ENCODE measurements at places on chromosomes 3 and 15.

DNA sequence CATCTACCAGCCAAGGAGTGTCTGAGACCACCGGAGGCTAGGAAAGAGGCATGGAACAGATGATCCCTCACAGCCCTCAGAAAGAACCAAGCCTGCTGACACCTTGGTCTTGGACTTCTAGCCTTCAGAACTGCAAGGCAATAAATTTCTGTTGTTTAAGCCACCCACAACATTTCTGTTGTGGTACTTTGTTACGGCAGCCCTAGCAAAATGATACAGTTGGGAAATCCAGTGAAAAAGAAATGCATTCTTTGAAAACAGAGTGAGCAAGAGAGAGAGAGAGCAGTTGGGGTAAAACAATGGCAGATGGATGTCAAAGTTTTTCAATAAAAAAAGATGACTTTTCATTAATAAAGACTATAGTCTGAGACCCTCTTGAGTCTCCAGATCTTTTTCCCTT is 219.4 kb downstream of the NFKBIZ start:
- no peak for DNase-seq

DNA sequence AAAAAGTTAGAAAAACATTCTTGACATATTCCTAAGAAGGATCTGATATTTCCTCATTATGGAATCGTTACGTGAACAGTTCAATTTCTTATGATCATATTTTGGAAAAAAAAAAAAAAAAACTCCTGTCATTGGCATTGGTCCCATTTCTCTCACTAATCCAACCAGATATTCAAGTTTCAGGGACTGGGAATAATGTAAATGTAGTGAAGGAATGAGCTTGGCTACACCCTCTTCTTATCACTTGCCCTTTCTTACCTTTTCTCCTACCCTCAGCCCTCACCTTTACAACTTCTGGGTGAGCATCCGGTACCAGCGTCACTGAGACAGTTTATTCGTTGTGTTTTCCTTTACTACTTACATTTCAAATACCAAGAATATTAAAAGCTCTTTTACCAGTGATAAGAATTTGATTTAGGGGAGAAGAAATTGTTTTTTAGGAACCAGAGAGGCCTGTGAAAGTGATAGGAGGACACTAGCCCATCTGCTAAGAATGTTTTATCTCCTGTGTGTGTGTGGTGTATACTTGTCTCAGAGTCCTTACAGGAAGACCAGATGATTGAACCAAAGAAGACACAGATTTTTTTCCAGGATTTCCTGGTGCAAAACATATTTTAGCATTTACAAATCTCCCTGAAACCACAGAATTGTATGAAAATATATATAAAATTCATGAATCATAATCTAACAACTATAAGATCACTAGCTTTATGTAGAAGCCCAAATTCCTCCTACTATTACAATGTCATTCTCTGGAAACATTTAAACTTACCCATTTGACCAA is 946.7 kb downstream of the ZPLD1 start:
- peak; percentile 85 for DNase-seq

DNA sequence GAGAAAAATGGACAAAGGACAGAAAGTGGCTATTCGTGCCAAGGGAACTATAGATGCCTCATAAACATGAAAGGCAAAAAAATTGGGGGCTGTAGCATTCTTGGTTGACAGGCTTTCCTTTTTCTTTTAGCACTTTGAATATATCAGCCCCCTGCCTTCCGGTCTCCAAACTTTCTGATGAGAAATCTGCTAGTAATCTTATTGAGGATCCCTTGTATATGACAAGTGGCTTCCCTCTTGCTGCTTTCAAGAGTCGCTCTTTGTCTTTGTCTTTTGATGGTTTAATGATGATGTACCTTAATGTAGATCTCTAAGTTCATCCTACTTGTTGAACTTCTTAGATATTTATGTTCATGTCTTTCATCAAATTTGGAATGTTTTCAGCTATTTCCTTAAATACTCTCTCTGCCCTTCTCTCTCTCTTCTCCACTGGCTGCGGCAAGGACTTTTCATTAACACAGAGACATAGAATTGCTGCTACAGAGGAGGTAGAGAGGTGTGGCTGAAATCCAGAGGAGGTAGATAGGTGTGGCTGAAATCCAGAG is 59.4 kb upstream of the EPHB3 start:
- no peak for DNase-seq

GRCh38 chr15:68500363-68501258 is 68.6 kb upstream of the ITGA11 start:
- peak; percentile 74 for DNase-seq

- DNase-seq, result peak; percentile 53
These were observed 31.9 kb upstream of the THSD4 start for GRCh38 chr15:71083349-71083748.

- DNase-seq, result no peak
These were observed 175.1 kb downstream of the CD47 start for GRCh38 chr3:107915706-107916105.

Measured in fibroblast of skin of back (primary cell).